Activated CD8-positive, alpha-beta T cell treated with anti-CD3 and anti-CD28 coated beads, Interleukin-2, amount 10 ng/mL, durations not matched to agents 7 days and 5 days (primary cell): ENCODE measurements at places on chromosomes 6 and 20.

DNA sequence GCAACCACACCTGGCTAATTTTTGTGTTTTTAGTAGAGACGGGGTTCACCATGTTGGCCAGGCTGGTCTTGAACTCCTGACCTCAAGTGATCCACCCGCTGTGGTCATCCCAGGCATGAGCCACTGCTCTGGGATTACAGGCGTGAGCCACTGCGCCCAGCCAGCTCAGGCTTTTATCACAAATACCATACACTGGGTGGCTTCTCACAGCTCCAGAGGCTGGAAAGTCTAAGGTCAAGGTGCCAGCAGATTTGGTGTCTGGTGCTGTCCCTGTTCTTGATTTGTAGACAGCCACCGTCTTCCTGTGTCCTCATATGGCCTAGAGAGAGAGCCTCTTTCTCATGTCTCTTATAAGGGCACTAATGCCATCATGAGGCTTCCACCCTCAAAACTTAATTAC is 25.9 kb downstream of the SHLD1 start:
- no peak for DNase-seq

DNA sequence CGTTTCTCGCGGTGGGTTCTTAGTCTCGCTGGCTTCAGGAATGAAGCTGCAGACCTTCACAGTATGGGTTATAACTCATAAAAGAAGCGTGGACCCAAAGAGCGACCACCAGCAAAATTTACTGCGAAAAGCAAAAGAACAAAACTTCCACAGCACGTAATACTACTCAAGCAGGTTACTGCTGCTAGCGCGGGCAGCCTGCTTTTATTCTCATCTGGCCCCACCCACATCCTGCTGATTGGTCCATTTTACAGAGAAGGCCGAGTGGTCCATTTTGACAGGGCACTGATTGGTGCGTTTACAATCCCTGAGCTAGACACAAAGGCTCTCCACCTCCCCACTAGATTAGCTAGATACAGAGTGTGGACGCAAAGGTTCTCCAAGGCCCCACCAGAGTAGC is 17.4 kb downstream of the LY86 start:
- DNase-seq: no peak

DNA sequence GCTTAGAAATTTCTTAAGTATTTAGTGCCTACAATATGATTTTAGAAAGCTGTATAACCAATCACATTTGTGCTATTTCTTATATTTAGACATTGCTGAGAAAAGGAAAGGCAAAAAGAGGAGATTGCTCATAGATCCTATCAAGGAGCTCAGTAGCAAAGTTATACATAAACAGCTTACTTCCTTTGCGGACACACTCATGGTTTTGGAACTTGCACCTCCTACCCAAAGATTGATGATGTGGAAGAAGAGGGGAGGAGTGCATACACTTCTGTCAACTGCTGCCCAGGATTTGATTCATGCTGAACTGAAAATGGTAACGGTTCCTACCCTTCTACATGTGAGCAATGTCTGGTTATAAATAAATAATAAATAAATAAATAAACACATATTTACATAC is 16.7 kb downstream of the RAD21L1 start:
- DNase-seq: no peak

DNA sequence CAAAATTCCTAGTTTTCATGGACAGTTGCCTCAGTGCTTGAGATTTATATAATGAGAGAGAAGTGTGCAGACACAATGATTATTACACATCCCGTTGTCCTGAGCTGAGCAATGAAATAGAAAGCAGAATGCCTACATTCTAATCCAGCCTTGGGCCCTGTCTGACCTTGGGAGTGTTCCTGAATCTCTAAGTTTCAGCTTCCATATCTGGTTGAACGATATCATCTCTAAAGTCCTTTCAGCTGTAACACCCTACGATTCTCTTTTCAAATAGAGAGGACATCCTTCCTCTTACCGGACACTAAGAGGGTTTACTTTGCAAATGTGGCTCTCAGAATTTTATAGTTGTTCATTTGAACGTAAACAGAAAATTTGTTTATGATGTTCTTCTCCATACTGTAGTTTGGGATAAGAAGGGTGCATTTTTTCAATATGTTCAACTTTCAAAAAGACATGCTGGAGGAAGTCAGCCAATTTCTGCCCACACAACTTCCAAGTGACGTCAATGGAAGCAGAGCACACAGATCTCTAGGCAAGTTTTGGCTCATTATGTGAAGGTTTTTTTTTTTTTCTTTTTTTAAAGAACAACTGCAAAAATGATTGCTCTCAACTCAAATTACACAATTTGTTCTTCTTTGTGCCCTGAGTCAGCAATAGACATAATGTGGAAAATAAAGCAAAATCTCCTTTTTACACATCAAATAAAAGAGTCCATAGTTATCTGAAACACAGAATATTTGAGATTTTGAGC is 50.4 kb downstream of the PDE7B start:
- no peak for DNase-seq
